ENCODE measurements at places on chromosomes 11 and 22.

DNA sequence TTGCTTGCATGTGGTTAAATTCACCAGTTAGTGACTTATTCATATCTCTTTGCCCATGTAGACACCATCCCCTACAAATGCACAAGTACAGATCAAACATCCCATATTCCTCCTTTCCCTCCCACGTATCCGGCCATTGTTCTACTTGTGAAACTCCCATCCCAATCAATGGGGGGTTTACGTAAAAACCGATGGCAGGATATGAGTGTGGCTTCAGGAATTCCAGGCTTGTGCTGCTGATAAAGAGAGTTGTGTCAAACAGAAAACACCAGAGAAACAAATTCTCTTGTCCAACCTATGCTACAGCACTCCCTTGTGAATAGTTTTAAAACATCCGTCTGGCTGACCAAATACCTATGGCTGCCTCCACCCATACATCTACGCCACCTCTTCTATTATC is 15.5 kb downstream of the FLI1 start:
- DNase-seq = no peak

DNA sequence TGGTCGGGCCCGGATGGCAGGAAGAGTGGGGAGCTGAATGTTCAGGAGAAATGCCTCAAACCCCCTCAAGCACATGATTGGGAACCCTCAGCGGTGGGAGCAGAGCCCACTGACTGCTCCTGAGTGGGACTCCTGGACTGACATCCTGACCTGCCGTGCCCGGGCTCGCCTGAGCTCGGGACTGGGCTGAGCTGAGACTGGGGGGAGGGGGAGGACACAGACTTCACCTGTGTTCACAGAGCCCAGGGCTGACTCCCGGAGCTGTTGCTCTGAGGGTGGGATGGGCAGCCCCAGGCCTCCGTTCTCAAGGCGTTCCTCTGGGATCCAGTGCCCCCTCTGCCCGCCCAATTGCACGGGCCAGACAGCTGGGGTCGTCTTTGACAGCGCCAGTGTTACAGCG is 24.6 kb downstream of the DAGLA start:
- DNase-seq = no peak

- DNase-seq = no peak
Observed at GRCh38 chr11:8652140-8652539, 30.3 kb downstream of the TRIM66 start.

DNA sequence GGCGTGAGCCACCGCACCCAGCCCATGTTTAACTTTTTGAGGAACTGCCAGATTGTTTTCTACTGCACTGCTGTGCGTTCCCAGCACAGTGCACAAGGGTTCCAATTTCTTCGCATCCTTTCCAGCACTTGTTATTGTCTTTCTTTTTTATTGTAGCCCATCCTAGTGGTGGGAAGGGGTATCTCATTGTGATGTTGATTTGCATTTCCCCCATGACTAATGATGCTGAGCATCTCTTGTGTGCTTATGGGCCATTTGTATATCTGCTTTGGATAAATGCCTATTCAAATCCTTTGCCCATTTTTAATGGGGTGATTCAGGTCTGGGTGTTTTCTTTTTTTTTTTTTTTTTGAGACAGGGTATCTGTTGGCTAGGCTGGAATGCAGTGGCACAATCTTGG is 36.6 kb upstream of the SYT7 start:
- no peak for DNase-seq

DNA sequence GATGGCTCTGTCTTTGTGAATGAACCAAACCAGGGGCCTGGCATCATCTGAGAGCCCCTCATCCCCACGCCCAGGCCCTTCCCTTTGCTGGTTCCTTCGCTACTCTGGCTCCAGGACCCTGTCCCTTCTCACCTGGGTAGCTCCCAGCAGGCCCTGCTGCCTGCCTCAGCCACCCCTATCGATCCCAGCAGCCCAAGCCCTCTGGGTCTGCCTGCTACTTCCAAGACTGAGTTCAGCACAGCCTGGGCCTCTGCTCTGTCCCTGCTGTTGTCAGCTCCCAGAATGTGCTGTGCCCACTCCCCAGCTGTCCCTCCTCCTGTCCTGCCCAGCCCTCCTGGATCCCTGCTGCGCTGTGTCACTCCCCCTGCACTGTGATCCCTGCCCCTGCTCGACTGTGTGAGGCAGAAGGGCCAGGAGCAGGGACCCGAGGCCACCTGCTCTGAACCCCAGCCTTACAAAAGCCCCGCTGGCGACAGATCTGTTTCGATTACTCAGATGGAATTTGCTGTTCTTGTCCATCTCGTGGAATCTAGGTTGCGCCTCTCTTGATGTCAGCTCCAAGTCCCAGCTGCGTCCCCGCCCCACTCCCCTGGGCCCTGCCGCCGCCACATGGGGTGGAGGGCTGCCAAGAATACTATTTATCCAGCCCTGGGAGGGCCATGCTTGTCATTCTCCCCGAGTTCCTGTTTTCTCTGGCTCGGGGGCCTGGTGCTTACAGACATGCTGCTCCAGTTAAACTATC is 13.0 kb downstream of the MRPL21 start:
- no peak for DNase-seq

DNA sequence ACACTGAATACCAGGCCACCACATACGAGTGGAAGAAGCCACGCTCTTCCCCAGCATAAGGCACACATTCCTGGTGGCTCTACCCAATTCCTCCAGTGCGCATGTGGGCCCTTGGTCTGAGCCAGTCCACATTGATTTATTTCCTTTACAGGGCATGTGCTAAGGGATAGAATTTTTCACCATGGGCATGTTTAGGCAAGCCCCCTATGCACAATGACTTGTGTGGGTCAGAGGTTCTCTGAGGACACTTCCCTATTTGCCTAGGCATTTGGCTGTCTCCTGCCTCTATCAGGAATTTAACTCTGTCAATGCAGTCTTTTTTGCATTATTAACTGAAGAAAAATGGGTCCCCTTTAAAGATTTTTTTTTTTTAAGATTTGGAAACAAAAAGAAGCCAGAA is 718.1 kb downstream of the NTM start:
- DNase-seq = no peak

- no peak for DNase-seq
Observed at GRCh38 chr11:35433588-35433987, 14.2 kb upstream of the SLC1A2 start.

DNA sequence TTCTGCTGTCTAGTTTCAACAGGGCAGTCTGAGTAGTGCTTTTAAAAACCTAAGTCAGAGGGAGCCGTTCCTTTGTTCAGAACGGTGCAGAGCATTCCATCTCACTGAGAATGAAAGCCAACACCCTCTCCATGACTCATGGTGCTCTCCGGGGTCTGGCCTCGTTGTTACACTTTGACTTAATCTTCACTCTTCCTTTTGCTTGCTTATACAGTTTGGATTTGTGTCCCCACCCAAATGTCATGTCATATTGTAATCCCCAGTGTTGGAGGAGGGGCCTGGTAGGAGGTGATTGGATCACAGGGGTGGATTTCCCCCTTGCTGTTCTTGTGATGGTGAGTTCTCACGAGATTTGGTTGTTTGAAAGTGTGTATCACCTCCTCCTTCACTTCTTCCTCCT is 292.2 kb downstream of the ST3GAL4 start:
- no peak for DNase-seq

GRCh38 chr22:48258064-48258701 is 1495.7 kb downstream of the TBC1D22A start:
- DNase-seq = no peak

DNA sequence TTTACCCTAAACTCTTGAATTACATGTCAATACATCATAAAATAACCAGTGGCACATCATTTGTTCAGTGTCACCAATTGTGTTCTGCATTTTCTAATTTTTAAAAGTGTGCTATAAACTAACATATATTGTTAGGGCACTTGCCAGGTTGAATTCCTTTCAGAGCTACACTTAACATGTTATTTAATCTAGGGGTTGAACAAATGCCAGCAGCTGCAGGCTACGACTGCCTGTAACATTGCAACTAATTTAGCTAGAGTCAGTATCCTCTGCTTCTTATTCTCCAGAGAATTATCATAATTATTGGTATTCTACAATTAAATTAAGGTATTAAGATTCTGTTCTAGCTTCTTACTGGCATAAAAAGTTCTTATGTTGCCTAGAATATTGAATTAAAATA is 46.4 kb upstream of the ARHGAP42 start:
- no peak for DNase-seq

DNA sequence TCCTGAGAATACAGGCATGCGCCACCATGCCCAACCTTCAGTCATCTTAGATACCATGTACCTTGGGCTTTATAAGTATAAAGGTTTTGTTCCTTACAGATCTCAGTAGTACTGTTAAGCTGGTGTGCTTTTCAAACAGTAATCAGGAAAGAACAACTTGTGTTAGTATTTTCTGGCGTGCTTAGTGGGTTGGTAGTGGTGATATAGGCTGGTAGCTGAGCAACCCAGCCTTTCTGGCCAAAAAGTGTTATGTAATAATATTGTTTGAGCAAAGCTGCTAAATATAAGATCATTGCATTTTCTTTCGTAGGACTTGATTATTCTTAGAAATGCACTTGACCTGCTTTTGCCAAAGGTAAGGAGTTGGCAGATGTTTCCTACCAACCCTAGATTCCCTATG is 6.5 kb downstream of the ADSL start:
- no peak for DNase-seq

DNA sequence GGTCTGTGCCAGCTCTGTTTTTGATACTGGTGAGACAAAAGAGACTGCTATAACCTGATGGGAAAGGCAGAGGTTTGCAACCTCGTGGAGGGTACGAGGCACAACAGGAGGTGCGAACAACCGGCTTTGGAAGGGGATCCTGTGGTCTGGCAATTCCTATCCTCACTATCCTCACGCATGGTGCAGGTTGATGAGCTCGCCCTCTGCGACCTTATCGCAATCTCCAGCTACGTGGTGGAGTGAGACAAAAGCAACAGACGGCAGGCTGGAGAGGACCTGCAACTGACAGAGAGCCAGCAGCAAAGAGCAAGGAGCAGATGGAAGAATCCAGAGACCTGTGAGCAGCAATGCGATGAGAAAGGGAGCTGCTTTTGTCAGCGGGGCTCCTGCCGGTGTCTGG is 47.3 kb upstream of the TSKU start:
- no peak for DNase-seq

DNA sequence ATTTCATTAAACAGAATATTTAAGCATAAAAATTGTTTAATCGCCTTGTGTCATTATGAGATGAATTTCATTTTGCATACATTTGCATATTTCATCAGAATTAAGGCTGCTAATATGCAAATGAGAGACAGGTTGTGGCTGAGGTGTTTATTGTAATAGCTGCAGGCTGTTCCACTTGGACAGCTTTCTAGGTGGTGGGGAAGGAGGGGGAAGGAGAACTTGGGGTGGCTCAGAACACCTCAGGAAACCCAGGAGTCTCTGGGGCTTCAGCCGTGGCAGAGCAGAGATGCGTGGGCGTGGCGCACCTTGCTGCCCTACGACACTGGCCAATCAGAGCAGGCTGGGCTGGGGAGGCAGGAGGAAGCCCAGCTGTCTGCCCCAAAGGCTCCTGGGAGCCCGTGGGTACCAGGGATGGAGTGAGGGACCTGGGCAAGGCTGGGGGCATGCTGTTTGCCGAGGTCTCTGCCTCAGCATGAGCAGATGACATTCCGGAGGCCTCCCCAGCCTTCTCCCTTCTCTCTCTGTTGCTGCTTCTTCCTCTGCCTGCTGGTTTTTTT is 542.9 kb downstream of the MN1 start:
- DNase-seq = no peak

GRCh38 chr11:75894036-75894585 is 79.1 kb downstream of the UVRAG start:
- no peak for DNase-seq

- no peak for DNase-seq
Observed at GRCh38 chr11:15045209-15045608, 28.2 kb upstream of the CALCB start.

DNA sequence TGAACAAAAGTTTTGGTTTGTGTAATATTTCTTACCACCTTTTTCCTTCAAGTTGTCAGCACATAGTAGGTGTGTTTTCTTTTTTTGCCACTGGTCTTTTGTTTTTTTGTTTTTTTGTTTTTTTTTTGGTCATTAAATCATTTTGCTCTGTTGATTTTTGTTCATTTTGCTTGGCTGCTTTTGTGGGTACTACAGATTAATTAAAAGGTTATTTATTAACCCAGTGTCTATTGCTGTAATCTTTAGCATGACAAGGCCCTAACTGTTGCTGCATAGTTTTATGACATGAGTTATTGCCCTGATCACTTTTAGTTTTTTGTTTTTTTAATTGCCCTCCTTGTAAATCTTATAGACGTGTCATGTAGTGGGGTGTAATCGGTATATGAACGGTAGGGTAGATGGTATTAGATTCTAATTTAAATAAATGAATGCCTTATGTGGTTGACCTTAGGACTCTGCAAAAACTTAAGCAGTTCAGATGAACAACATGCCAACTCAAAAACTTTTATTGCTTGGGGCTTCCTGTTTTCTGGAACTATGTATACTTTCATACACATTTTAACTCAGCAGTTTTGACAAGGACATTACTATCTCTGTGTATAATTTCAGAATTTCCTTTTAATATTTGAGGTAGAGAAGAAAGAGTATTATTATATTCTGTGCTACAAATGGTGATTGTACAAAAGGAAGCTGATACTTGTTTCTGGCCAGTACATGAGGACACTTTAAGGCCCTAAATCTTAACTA is 7.9 kb downstream of the EWSR1 start:
- DNase-seq = no peak

- no peak for DNase-seq
Observed at GRCh38 chr11:45187375-45187774, 40.9 kb downstream of the PRDM11 start.

GRCh38 chr11:64291262-64291751 is at the start of gene KCNK4:
TSS of gene KCNK4 (plus strand) at chr11:64291302. CDS start at chr11:64293019, 1,717 bp downstream.
- DNase-seq = no peak

GRCh38 chr11:117199916-117200812 is 994 bp downstream of the TAGLN start:
- DNase-seq = no peak

GRCh38 chr11:17641792-17642350 is 77.5 kb upstream of the MYOD1 start:
- DNase-seq = no peak

DNA sequence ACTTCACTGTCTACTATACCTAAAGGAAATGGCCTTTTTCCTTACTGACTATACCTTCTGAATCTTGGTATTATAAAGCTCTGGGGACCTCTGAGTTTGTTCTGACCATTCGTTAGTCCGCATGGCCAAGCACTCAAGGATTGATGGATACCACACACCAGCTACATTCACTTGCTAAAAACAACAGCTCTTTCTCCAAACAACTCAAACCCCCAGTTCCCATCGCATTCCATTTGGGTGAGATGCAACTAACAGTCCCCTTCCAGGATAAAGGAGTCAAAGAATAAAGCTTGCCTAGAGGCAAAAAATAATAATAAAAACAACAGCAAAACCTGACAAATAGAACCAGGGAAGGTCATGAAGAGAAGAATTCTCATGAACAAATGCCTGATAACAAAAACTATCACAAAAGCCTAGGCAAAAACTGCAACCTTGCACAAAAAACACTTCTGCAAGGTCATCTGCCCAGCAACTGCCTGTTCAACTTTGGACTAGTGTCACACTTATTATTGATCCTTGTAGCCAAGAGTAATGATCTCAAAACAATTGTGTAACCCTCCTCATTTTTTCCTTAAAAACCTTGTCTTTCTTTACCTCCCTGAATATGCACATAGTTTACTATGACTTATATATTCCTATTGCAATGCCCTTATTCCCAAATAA is 139.0 kb upstream of the GUCY1A2 start:
- no peak for DNase-seq
